Activated T-helper 17 cell treated with anti-CD3 and anti-CD28 coated beads, Interleukin-2, amount 50 U/mL, for 72 hours (primary cell): ENCODE measurements at places on chromosomes 2 and 18.
A peak's percentile ranks its signal among the peaks of the same experiment; 100 is the strongest.

DNA sequence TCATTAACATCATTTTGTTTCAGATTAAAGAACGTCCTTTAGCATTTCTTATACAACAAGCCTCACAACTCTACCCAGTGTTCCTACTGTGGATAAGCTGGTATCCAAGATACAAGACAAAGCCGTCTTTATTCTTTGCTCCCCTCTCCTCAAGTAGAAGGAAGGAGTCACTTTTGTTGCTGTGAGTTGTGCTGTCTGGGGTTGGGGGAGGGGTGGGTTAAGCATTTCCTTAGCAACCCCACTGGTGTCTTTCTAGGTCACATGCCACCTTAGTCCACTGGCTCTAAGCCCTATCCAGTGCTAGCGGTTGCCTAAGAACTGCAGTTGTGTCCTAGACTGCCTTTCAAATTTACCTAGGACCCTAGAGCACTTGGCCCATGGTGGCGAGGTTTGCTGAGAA is 155.6 kb upstream of the PIEZO2 start:
- ATAC-seq = no peak

GRCh38 chr2:88857951-88858411 is 166.5 kb downstream of the RPIA start:
- no peak for ATAC-seq

DNA sequence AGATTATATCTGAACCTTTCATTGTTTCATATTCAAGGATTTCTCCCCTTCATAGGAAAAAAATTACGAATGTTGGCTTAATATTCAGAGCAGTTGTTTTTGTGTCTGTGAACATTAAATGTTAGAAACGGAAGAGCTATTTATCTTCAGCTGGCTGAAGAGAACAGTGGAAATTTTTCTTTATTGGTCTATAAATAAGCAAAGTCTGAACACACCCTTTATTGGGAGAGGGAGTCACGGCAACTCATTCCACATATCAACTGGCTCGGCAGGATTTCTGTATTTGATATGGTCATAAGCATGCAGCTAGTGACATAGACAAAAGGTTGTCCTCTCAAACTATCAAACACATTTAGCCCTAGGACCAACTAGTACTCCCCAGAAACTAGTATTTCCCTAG is 468.4 kb upstream of the HNRNPA3 start:
- no peak for ATAC-seq

GRCh38 chr2:240819858-240820606 is at the start of gene KIF1A:
TSS of gene KIF1A (minus strand) at chr2:240820219. CDS start at chr2:240797752, 22,467 bp downstream.
- ATAC-seq = peak; percentile 24

GRCh38 chr2:89797320-89798038 is 1106.0 kb downstream of the RPIA start:
- no peak for ATAC-seq

DNA sequence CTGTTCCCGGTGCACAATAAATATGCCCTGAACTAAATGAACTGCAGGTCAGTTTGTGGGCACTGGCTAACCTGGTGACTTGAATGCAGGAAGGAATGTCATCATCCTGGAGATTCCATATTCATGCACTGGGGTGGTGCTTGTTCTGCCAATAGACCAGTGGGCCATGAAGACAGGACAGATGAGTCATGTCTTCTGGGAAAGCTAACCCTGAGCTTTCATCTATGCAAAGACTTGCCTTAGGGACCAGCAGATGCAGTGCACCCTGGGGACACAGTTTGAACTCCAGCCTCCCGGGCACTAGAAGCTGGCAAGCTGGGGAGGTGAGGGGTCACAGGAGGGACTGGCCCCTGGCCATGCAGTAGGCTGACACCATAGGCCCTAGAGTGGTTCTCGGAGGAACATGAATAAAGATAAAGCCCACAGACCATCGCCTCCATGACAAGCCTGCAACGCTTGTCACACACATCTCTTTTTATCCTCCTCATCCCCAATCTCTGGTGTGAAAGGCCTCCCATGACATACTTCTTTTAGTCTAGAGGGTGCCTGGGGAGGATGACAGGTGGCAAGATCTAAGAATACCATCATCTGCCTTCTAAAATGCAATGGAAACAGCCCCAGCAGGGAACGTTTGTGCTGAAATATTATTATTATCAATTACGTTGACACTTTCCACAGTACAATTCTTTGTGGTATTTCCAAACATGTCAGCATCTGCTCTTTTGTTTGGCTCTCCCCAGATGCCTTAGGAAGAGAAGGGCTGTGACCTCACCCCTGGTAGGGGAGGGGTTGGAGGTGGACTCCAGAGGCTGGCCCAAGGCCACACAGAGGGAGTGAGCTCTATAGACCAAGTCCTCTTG is 267.4 kb upstream of the RAB6C start:
- ATAC-seq = no peak

DNA sequence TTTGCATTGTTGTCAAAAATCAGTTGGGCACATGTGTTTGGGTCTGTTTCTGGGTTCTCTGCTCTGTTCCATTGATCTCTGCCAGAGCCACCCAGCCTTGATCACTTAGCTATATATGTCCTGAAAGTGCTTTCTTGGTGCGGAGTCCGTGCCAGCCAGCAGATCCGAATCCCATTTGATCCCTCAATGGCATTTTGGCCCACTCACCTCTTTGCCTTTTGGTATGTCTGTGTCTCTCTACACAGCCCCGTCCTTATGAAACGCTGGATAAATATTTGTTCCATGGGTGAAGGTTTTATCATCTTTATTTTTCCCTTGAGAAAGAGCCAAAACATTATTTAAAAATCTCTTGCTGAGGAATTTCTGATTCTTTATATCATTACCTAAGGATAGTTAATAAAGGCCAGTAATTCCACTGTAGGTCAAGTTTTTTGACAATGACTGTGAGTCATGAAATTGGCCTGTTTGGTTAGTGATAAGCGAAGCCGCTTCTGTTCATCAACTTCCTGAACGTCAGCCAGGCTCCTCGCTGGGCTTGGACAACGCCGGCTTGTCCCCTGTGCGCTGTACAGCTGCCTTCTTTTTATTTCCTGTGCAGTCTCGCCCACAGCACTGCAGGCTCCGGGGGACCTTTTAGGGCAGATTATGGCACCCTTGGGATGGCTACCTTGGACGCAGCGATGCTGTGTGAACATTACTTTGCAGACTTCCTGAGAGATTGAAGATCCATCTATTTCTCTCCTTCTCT is 24.9 kb downstream of the MTCL1 start:
- no peak for ATAC-seq

DNA sequence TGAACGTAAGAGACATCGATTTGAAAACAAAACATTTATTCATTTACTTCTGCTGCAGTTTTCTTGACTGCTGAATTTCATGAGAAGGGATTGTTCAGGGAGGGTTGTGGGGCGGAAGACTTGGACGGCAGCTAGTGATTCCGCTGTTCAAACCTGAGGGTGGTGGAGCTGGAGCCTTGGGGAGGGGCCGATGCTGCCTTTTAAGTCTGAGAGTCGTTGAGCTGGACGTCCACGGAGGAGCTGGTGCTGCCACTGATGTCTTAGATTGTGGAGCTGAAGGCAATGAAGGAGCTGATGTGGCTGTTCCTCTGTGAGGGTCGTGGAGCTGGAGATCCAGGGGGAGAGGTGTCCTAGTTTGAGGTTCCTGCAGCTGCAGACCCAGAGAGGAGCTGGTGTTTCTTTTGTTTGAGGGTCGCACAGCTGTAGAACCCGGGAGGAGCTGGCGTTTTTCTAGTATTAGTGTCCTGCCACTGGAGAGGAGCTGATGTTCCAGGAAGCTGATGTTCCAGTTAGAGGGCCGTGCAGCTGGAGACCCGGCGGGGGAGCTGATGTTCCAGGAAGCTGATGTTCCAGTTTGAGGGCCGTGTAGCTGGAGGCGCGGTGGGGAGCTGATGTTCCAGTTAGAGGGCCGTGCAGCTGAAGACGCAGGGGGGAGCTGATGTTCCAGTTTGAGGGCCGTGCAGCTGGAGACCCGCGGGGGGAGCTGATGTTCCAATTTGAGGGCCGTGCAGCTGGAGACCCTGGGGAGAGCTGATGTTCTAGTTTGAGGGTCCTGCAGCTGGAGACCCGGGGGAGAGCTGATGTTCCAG is 150.9 kb downstream of the RTP5 start:
- ATAC-seq = no peak

DNA sequence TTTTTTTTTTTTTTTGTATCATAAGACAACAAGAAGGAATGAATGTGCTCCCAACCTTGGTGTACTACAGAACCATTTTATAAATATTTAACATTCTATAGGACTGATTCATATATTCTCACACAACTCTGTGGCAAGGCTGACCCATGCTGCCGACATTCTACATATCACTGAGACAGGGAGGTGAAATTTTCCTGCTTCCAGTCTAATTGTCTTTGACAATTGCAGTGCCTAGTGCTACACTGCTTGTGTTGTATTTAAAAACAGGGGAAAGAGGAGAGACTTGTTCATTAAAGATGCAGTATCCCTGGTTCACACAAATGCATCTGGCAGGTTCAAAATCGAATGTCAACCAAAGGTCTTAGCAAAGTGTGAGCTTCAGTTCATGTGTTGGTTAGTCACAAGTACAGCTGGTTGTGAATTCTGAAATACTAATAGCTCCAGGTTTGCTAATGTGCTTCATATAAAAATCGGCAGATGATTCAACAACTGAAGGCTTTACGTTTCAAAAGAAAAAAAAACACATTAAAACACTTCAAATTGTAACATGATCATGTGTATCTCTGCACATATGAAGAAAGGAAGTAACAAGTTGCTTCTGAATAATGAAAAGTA is 130.8 kb downstream of the FIGN start:
- no peak for ATAC-seq

DNA sequence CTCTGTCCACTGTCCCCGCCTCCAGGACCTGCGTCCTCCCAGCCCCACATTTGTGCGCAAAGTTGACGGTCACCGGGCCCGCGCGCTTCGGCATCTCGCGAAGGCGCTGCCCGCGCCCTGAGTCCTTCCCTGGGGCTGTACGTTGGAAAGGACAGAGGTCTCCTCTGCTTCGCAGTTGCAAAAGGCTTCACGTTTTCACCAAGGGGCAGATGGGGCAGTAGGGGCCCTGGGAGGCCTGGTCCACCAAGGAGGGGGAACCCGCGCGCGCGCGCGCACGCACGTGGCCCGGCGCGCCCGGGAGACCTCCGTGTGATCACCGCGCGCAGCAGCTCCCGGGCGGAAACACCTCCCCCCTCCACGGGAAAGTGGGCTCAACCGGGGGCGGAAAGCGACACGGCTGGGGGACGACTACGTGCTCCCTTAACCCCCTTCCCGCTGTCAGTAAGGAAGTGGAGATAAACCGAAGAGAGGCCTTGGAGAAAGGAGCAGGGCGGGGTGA is 21.9 kb downstream of the TEX44 start:
- ATAC-seq = peak; percentile 5

- no peak for ATAC-seq
Observed at GRCh38 chr2:105379741-105380186, 19.1 kb downstream of the FHL2 start.

GRCh38 chr2:150046211-150046610 is 441.3 kb downstream of the RND3 start:
- no peak for ATAC-seq

GRCh38 chr2:46769809-46770208 is 145.8 kb downstream of the MCFD2 start:
- no peak for ATAC-seq

- no peak for ATAC-seq
Observed at GRCh38 chr2:10989151-10989550, 77.4 kb downstream of the KCNF1 start.

- no peak for ATAC-seq
Observed at GRCh38 chr2:156563994-156564753, 128.0 kb downstream of the GPD2 start.

- ATAC-seq = no peak
Observed at GRCh38 chr2:24763843-24764242, 29.3 kb downstream of the PTRHD1 start.

DNA sequence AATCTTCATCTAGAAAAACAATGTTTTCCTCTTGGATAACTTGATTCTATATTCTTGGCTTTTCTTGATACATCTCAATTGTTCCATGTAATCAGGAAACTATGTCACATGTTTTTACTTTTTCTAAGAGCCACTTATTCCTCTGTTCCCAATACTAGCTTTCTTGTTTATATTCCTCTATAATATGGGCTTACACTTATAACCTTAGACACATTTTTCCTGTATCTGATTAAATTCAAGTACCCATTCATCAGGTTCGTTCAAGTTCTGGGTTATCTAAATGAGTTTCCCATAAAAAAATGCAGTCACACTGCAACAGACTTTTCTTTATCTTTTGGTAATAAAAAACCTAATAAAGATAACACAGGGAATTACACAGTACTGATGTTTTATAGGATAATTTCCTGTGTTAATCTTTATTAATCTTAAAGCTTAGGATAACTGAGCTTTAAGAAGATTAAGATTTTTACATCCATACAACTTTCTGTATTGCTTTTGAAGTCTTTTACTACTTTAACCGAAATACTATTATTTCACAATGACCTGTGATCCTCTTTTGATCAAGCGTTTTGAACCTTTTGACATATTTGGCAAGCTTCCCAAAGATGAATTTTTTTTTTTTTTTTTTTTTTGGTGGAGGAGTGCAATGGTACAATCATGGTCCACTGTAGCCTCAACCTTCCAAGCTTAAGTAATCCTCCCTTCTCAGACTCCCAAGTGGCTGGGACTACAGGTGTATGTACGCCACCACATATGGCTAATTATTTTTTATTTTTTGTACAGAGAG is 44.3 kb upstream of the C2orf66 start:
- no peak for ATAC-seq

GRCh38 chr2:52135235-52135634 is 1103.3 kb upstream of the NRXN1 start:
- ATAC-seq = no peak

GRCh38 chr18:23938043-23938756 is 76.4 kb upstream of the TTC39C start:
- peak; percentile 55 for ATAC-seq

DNA sequence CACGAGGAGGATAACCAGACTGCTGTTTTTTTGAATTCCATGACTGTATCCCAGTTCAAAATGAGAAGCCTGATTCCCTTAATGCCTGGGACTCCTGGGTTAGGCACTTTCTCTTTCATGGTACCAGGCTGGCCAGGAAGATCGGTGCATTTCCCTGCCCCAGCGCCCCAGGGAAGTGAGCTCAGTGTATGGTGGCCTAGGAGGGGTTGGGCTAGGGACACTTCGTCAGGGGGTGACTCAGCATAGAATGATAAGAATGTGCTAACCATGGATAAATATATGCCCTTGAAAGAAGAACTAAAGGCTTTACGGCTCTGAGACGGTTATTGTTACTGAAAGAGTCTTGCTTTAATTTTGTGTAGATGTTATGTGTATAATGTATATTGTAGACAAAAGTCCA is 27.5 kb upstream of the FAM237A start:
- no peak for ATAC-seq
